ENCODE measurements at places on chromosomes 4 and X. TPM values are rescaled to one million over a fixed set of nuclear protein-coding genes. Genes with fewer than 3 reads are reported as not detected.

PCDH19 gene
- 0.76 TPM for total RNA-seq

TEX13A gene
- not detected for total RNA-seq

PGAM4 gene
- 0.14 TPM for total RNA-seq

SOX3 gene
- 0.05 TPM for total RNA-seq

CXCL13 gene
- total RNA-seq: 1.9 TPM

DSPP gene
- 0.05 TPM for total RNA-seq

ARSH gene
- 0.05 TPM for total RNA-seq

GRCh38 chr4:88098993-88099752, 59.3 kb downstream of the ABCG2 start:
- DNase-seq: no peak
- no peaks in the 10 kb centered on the region for H3K4me1 ChIP-seq
- H3K4me3 ChIP-seq: no peak overlapping the region
- H3K27ac ChIP-seq: no peak overlapping the region
- H3K36me3 ChIP-seq: no peaks in the 10 kb centered on the region

- H3K27me3 ChIP-seq: no peaks in the 10 kb centered on the region
- no peak for DNase-seq
- no peaks in the 10 kb centered on the region for H3K4me1 ChIP-seq
- H3K4me3 ChIP-seq: no peak overlapping the region
- H3K36me3 ChIP-seq: no peaks in the 10 kb centered on the region
These were observed 47.4 kb downstream of the FREM3 start for GRCh38 chr4:143653031-143653430.

GRCh38 chr4:179671609-179672008, 2229.4 kb upstream of the AGA start:
- H3K27ac ChIP-seq: no peak overlapping the region
- H3K36me3 ChIP-seq: no peaks in the 10 kb centered on the region
- H3K4me1 ChIP-seq: no peaks in the 10 kb centered on the region
- H3K4me3 ChIP-seq: no peak overlapping the region

DNA sequence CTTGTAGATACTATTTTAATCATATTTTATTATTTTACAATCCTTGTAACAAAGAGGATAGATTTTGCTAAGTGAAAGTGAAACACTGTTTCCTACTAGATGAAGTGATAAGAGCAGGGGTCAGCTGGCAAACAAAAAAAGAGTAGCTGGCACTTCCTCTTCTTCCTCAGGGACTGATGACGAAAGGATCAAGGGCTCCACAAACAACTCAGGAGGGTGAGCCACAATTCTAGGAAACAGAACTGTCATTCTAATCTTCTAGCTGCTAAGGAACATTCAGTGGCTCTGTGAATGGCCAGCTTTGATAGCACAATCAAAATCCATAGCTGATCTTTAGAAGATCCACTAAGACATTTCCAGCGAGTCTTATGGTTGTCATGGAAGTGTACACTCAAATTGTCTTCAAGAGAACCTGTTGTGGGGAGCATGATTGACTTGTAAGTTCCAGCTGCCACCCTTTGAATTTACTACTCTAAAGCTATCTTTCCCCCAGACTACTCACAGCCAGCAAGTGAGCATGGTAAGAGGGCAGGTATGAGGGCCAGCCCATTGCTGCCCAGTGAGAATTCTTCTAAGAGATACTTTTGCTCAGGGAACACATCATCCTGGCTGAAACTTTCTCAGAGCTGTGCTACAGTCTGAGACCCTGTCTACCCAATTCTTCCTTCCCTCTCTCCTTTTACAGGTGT, 275.7 kb upstream of the RASGEF1B start:
- H3K27ac ChIP-seq: no peak overlapping the region
- H3K4me3 ChIP-seq: no peak overlapping the region
- no peaks in the 10 kb centered on the region for H3K27me3 ChIP-seq
- no peak for DNase-seq
- no peaks in the 10 kb centered on the region for H3K4me1 ChIP-seq

GRCh38 chrX:16160729-16161128, 6.6 kb upstream of the MAGEB17 start:
- H3K27ac ChIP-seq: no peak overlapping the region
- no peaks in the 10 kb centered on the region for H3K36me3 ChIP-seq
- H3K4me1 ChIP-seq: no peaks in the 10 kb centered on the region
- no peak for DNase-seq
- no peak overlapping the region for H3K4me3 ChIP-seq
- H3K27me3 ChIP-seq: no peaks in the 10 kb centered on the region

GRCh38 chr4:118836301-118837120, 585 bp upstream of the SEC24D start:
- H3K4me3 ChIP-seq: peak overlapping the region; percentile 81
- peaks cover 8% of the 10 kb centered on the region for H3K4me1 ChIP-seq
- DNase-seq: peak; percentile 20
- H3K36me3 ChIP-seq: no peaks in the 10 kb centered on the region
- H3K27me3 ChIP-seq: no peaks in the 10 kb centered on the region
- H3K27ac ChIP-seq: peak overlapping the region; percentile 61

DNA sequence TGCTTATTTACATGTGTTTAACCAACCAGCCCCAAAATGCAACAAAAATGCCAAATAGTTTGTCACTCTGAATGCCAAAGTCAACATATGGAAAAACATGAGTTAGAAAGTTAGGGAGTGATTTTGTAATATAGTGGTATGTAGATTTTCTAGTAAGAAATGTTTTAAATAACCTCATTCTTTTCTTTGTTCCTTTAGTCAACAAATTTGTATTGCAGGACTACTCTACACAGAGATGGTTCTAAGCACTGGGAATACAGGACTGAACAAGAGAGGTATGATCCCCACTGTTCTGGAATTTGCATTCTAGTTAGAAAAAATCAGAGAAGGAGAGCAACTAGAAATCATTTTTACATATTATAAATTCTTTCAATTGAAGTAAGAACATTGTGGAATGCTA, 218.8 kb upstream of the ANXA10 start:
- no peak for DNase-seq
- no peaks in the 10 kb centered on the region for H3K27me3 ChIP-seq
- no peak overlapping the region for H3K27ac ChIP-seq

- DNase-seq: no peak
- no peak overlapping the region for H3K27ac ChIP-seq
- H3K4me3 ChIP-seq: no peak overlapping the region
- no peaks in the 10 kb centered on the region for H3K4me1 ChIP-seq
These were observed 49.2 kb downstream of the GPC4 start for GRCh38 chrX:133365871-133366611.

GRCh38 chr4:84218031-84218430, 281.1 kb downstream of the NKX6-1 start:
- no peak overlapping the region for H3K4me3 ChIP-seq
- no peaks in the 10 kb centered on the region for H3K27me3 ChIP-seq
- H3K4me1 ChIP-seq: no peaks in the 10 kb centered on the region
- no peaks in the 10 kb centered on the region for H3K36me3 ChIP-seq
- H3K27ac ChIP-seq: no peak overlapping the region
- DNase-seq: no peak

DNA sequence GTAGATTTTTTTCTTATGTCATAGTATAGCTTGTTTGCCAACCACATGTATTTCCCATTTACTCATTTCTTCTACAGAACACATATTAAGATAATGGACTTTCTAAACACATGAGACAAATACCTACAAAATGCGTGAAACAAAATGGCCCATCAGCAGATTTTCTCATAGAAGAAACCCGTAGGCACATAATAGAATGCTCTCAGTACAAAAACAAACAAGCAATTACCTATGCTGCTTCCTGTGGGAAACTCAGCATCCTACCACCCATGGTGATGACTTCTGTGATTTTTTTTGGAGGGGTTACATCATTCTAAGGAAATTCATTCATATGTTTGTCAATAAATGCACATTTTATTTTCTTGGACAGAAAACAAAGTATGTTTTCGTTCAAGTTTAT, 343.6 kb downstream of the SPRY1 start:
- no peaks in the 10 kb centered on the region for H3K36me3 ChIP-seq
- no peak overlapping the region for H3K27ac ChIP-seq
- H3K4me1 ChIP-seq: peaks cover 5% of the 10 kb centered on the region
- H3K4me3 ChIP-seq: no peak overlapping the region

DNA sequence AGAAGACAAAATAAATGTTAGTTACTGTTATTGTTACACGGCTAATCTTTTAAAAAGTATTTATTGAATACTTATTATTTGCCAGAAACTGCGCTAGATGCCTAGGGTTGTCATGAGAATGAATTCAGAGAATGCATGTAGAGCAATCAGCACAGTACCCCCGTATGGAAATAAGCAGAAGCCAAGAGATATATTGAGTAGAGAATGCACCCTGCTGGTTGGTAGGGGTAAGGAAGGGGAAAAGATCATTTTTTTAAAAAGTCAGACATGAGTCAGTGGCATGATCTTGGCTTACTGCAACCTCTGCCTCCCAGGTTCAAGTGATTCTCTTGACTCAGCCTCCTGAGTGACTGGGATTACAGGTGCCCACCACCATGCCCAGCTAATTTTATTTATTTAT, 13.1 kb upstream of the DRP2 start:
- no peak for DNase-seq
- peaks cover 15% of the 10 kb centered on the region for H3K4me1 ChIP-seq
- no peak overlapping the region for H3K27ac ChIP-seq

DNA sequence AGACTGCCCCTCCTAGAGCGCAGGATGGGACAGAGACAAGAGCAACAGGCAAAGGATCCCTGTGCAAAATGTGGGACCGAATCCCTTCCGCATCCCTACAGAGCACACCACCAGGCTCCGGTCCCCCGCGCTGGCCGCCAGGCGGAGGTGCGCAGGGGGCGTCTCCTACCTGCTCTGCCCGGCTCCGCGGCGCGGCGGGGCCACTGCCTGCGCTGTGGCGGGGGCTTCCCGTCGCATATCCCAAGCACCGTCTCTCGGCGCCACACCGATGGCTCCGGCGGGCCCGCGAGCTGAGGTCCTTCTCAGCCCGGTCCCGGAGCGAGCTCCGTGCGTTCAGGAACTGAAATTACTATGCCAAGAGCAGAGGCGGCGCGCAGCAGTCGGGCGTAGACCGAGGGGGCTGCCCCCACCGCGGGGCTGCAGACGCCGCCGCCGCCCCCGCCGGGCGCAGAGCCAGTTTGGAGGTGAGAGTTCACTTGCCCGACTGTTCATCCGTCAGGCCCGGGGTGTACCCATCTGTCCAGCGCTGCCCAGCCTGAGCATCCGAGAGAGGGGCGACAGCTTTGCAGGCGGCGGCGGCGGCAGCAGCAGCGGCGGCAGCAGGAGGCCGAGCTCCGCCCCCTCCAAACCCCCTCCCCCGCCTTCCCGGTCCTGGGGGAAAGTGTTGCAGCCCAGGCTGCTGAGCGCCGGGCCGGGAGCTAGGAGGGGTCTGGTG, at the start of gene GPRIN3:
TSS of gene GPRIN3 (minus strand) at position 355 of the 715 bp plus-strand sequence. CDS start 57,690 bp downstream, outside the sequence.
- DNase-seq: no peak
- H3K36me3 ChIP-seq: no peaks in the 10 kb centered on the region
- H3K27ac ChIP-seq: no peak within 1 kb of the TSS
- H3K4me1 ChIP-seq: peaks cover 14% of the 10 kb centered on the region

- H3K27ac ChIP-seq: peak overlapping the region; percentile 82
- H3K36me3 ChIP-seq: no peaks in the 10 kb centered on the region
- peak; percentile 1 for DNase-seq
- H3K27me3 ChIP-seq: no peaks in the 10 kb centered on the region
- peak overlapping the region; percentile 78 for H3K4me3 ChIP-seq
These were observed 958 bp downstream of the CUL4B start for GRCh38 chrX:120559804-120560203.

DNA sequence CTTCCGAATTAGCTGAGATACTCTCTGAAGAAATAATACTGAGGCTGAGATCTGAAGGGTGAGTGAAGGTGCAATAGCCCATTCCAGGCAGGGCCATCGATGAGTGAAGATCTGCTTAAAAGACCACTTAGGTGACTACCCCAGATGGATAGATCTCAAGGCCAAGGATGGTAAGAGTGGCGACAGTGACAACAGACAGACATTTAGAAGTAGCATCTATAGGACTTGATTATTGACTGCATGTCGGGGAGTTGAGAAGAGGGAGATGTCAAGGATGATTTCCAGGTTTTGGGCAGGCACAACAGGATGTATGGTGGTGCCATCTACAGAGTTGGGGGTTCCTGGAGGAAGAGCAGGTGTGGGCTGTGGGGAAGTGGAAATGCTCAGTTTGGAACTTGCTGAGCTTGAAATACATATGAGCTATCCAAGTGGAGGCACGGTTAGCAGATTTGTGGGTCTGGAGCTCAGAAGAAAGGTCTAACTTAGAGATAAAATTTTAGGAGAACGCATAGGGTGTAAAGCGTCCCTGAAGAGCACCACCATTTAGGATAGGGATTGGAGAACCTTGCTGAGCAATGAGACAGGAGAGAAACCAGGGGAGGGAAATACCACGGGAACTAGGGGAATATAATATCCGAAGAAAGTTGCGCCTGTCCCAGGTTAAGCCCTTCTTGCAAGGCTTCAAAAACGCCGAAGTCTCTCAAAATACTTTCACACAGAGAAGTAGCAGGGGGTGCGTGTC, 688 bp downstream of the UFSP2 start:
- DNase-seq: no peak
- H3K4me3 ChIP-seq: peak overlapping the region; percentile 85
- H3K27ac ChIP-seq: peak overlapping the region; percentile 94
- H3K4me1 ChIP-seq: peaks cover 15% of the 10 kb centered on the region

GRCh38 chr4:98744372-98745150, 86.2 kb upstream of the TSPAN5 start:
- H3K36me3 ChIP-seq: no peaks in the 10 kb centered on the region
- H3K4me3 ChIP-seq: no peak overlapping the region
- no peak for DNase-seq
- no peak overlapping the region for H3K27ac ChIP-seq
- H3K4me1 ChIP-seq: peaks cover 4% of the 10 kb centered on the region

GRCh38 chr4:41060352-41061334, 153.7 kb downstream of the APBB2 start:
- no peaks in the 10 kb centered on the region for H3K27me3 ChIP-seq
- H3K4me3 ChIP-seq: no peak overlapping the region
- H3K36me3 ChIP-seq: no peaks in the 10 kb centered on the region

GRCh38 chr4:105350859-105351490, 122.9 kb downstream of the PPA2 start:
- no peak overlapping the region for H3K4me3 ChIP-seq
- no peak for DNase-seq
- H3K27me3 ChIP-seq: no peaks in the 10 kb centered on the region
- no peaks in the 10 kb centered on the region for H3K36me3 ChIP-seq
- H3K4me1 ChIP-seq: no peaks in the 10 kb centered on the region

- peaks cover 13% of the 10 kb centered on the region for H3K36me3 ChIP-seq
- peak; percentile 39 for DNase-seq
- H3K27ac ChIP-seq: no peak overlapping the region
These were observed 478 bp upstream of the PLXNA3 start for GRCh38 chrX:154457491-154458115.

DNA sequence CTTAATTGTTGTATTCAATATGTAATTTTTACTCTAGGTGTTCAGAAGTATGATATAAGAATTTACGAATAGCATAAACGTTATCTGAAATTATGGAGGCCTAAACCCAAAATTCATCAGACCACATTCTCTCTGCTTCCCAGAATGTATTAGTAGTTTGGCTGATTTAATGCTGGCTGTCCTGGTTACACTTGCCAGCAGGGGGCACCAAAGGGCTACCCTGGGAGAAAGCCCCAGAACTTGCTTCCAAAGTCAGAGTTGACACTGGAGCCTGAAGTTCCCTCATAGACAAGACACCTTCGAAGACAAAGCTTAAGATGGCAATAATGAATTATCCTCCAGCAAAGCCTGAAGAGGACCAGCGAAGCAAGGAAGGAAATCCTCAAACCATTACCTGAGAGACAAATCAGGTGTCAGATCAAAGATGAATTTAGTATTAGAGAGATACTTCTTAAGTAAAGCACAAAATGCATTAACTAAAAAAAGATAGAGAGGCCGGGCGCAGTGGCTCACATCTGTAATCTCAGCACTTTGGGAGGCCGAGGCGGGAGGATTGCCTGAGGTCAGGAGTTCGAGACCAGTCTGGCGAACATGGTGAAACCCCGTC, 11.3 kb upstream of the ANOS1 start:
- H3K4me1 ChIP-seq: no peaks in the 10 kb centered on the region
- no peak overlapping the region for H3K27ac ChIP-seq
- H3K27me3 ChIP-seq: no peaks in the 10 kb centered on the region
- H3K36me3 ChIP-seq: no peaks in the 10 kb centered on the region
